Activated CD4-positive, alpha-beta T cell treated with anti-CD3 and anti-CD28 coated beads, Interleukin-2, amount 10 ng/mL, durations not matched to agents 24 days and 14 days (primary cell): ENCODE measurements at places on chromosomes 7 and 10.

- no peak for DNase-seq
Observed at GRCh38 chr10:1152386-1153250, 96.4 kb downstream of the WDR37 start.

GRCh38 chr10:99917963-99918825, 91.6 kb downstream of the DNMBP start:
- no peak for DNase-seq

- DNase-seq: no peak
Observed at GRCh38 chr10:106395041-106395749, 769.3 kb downstream of the SORCS1 start.

- DNase-seq: no peak
Observed at GRCh38 chr7:117809958-117810357, 63.3 kb downstream of the CTTNBP2 start.

DNA sequence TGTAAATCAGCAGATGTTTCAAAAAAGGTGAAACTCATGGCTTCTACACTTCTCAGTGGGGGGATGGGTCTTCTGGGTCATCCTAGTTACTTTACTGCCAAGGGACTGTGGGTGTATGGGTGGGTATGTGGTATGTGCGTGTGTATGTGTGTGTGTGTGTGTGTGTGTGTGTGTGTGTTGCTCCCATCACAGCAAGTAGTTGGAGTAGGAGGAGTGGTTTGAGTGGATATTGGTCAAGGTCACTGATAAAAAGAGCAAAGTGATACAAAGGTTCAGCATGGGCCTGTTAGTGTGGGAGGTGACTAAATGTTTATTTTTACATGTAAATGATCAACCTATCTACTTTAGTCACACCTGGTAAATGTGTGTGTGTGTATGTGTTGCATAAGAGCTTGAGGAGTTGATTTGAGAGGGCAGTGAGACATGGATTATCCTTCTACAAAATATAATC, 11.8 kb upstream of the COBL start:
- DNase-seq: no peak

DNA sequence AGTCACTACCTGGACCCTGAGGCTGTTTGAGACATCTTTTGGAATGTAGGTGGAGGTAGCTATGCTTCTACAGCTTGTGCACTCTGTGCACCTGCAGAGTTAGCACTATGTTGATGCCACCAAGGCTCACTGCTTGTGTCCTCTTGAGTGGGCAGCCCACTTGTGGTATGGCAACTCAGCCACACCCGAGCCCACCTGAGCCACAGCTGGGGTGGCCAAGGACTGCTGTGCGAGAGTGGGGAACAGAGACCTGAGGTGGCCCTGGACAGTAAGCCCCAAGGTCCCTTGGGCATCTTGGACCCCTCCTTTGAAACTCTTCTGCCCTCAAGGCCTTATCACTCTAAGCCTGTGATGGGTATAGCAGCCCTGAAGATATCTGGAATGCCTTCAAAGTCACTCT, 25.7 kb downstream of the MYO1G start:
- no peak for DNase-seq

- no peak for DNase-seq
Observed at GRCh38 chr7:42212541-42213090, 24.4 kb downstream of the GLI3 start.

DNA sequence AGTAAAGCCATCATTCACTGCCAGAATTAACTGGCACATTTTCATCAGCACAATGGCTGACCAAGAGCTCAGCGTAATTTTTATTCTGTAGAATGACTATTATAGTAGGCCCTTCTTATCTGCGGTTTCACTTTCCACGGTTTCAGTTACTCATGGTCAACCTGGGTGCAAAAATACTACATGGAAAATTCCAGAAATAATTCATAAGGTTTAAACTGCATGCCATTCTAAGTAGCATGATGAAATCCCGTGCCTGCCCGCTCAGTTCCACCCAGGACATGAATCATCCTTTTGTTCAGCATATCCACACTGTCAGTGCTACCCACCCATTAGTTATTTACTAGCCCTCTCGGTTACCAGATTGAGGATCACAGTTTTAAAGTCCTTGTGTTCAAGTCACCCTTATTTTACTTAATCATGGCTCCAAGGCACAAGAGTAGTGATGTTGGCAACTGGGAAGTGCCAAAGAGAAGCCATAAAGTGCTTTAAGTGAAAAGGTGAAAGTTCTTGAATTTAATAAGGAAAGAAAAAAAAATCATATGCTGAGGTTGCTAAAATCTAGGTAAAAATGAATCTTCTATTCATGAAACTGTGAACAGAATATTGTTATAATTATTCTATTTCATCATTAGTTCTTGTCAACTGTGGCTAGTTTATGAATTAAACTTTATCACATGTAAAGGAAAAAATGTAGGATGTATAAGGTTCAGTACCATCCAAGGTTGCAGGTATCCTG, 204.9 kb downstream of the DOCK4 start:
- no peak for DNase-seq

DNA sequence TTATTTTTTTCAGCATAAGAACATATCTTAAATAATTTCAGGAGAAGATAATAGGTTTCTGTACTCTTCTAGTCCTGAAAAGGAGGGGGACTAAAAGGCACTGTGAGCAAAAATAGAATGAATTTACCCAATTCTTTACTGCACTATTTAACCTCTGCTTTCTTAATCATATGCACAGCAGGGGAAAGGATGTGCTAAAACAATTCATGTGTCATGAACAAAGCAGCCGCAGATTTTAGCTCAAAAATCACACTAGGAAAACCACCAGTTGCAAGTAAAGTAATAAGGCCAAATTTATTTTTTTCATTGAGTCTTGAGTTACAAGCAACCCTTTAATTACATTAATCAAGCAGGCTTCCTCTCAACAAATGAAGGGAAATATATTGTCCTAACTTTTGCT, 80.1 kb downstream of the CABCOCO1 start:
- DNase-seq: no peak

- no peak for DNase-seq
Observed at GRCh38 chr7:75931680-75932079, 16.7 kb downstream of the POR start.

DNA sequence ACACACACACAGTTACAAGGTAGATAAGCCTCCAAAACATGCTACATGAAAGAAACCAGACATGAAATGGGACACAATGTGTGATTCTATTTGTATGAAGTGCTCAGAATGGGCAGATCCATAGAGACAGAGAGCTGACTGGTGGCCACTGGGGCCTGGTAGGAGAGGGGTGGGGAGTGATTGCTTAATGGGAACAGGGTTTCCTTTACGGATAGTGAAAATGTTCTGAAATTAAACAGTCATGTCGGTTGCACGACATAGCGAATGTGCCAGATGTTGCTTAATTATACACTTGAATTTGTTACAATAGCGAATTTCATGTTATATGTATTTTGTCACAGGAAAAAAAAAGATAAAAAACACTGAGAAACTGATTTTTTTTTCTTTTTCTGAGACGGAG, 122.3 kb downstream of the SPDYE5 start:
- no peak for DNase-seq
